ENCODE measurements at places on chromosomes 12 and 14. TPM values are rescaled to one million over a fixed set of nuclear protein-coding genes. Genes with fewer than 3 reads are reported as not detected.

Gene GZMH
- 236 TPM for total RNA-seq

Gene SSPN
- 0.95 TPM for total RNA-seq

GRCh38 chr12:56839915-56840325 lies 76.8 kb downstream of the HSD17B6 start:
- DNase-seq = peak; percentile 40

Gene CCDC38
- total RNA-seq = 1.2 TPM

GRCh38 chr14:89276424-89276975 lies 140.5 kb downstream of the FOXN3 start:
- DNase-seq = peak; percentile 69

Gene STON2
- 1.7 TPM for total RNA-seq

DNA sequence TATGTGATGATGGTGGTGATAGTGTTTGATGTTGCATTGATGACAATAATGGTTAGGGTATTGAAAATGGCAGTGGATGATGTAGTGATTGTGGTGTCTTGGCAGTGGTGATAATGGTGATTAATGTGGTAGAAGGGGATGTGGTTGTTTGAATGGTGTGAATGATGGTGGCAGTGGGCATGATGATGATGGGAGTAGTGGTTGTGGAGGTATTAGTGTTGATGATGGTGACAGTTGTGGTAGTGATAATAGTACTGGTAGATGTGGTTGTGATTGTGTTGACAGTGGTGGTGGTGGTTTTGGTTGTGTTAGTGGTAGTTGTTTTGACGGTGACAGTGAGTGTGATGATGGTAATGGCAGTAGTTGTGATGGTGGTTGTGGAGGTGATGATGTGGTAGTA lies 1049.0 kb downstream of the VRK1 start:
- peak; percentile 14 for DNase-seq

Gene BDKRB2
- not detected for total RNA-seq

GRCh38 chr12:42735861-42736361 lies 146.4 kb upstream of the PRICKLE1 start:
- no peak for DNase-seq

Gene MYF5
- not detected for total RNA-seq

DNA sequence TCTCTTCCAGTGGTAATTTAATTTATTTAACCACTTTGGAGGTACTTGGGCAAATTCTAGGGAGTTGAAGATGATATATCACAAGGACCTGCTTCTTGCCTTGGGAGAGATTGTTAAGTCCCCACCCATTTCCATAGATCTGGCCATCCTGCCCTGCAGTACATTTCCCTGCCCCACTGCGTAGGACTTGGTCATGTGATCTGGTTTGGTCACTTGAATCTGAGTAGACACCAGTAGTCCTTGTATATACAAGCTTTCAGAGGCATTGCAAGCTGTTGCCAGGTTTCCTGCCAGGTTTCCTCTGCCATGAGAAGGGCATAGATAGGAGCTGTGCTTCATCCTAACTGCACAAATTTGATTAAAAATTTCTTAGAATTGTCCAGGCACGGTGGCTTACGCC lies 200.0 kb downstream of the ADAMTS20 start:
- DNase-seq = no peak

DNA sequence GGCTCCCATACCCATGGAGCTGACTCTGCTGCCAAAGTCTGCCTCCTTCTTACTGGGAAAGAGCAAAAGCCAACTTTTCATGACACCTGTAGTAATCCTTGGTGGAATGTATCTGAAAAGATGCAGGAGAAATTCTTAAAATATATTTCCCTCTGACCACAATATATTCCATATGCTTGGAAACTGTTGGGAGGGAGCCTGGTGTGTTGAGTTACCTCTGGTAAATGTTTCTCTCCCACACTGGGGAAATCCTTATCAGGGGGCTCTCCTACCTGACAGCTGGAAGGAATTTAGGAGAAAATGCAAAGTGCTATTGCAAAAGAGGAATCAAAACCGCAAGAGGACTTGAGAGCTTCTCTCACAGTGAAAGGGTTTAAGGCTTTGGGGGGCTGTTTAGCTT lies 139.4 kb downstream of the TBX5 start:
- DNase-seq = no peak

GRCh38 chr12:100499416-100499815 lies 25.8 kb downstream of the NR1H4 start:
- DNase-seq = no peak

Gene MYO1H
- total RNA-seq = not detected

GRCh38 chr14:21714318-21714929 lies 40.8 kb upstream of the OR4E1 start:
- DNase-seq = no peak

- DNase-seq = no peak
Measured at GRCh38 chr12:40681148-40681547, 11.1 kb upstream of the CNTN1 start.

GRCh38 chr12:52920937-52921336 lies 16.1 kb upstream of the KRT8 start:
- DNase-seq = no peak

GRCh38 chr12:90712671-90713070 lies 242.3 kb downstream of the CCER1 start:
- DNase-seq = no peak

Gene HAL
- 1.2 TPM for total RNA-seq

GRCh38 chr14:103091041-103091882 lies 3.3 kb upstream of the EXOC3L4 start:
- peak; percentile 87 for DNase-seq

- DNase-seq = no peak
Measured at GRCh38 chr14:56235388-56235787, 117.2 kb downstream of the PELI2 start.

- DNase-seq = peak; percentile 45
Measured at GRCh38 chr14:104827177-104828055, 26.5 kb downstream of the ZBTB42 start.

- no peak for DNase-seq
Measured at GRCh38 chr14:33587791-33588190, 363.1 kb downstream of the EGLN3 start.

DNA sequence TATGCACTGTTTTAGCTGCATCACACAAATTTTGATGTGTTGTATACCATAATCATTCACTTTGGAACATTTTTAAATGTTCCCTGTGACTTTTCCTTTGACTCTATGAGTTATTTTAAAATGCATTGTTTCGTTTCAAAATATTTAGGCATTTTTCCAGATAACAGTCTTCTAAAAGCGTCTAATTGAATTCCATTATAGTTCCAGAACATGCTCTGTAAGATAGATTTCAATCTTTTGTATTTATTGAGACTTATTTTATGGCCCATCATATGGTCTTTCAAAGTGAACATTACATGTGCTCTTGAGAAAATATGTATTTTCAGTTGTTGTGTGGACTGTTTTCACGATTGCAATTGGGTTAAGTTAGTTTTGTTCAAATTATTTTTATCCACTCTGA lies 98.7 kb upstream of the ARHGAP5 start:
- DNase-seq = no peak

Gene GPRC5D
- 5.5 TPM for total RNA-seq

DNA sequence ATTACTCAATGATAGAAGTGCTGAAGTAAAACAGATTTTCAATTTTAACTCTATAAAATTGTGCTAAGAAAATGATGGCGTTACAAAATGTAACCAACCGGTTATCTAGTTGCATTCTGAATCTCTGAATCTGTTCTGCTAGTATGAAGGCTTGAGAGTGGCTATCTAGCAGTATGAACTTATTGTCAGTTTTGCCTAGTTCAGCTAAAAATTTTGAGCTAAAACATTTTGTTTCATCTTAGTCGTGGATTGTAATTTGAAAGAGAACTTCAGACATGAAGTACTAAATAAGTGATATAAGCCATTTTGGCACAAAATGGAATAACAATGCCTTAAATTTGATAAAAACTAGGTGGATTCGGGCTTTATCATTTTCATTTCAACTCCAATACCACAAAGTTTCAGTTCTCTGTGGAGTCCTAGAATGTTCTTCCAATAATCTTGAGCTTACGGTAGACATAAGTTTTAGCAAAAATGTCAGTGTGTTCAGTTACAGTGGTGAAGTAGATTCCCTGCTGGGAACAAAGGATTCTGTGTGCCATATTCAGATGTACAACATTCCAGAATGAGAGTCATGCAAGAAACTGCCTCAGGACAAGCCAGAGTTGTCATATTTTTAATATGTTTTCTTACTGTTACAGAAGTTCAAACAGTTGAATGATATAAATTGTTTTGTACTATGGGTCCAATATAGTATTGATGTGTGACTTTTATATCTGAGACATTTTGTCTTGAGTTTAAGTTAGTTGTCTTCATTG lies 28.1 kb downstream of the ATP6V1D start:
- no peak for DNase-seq

DNA sequence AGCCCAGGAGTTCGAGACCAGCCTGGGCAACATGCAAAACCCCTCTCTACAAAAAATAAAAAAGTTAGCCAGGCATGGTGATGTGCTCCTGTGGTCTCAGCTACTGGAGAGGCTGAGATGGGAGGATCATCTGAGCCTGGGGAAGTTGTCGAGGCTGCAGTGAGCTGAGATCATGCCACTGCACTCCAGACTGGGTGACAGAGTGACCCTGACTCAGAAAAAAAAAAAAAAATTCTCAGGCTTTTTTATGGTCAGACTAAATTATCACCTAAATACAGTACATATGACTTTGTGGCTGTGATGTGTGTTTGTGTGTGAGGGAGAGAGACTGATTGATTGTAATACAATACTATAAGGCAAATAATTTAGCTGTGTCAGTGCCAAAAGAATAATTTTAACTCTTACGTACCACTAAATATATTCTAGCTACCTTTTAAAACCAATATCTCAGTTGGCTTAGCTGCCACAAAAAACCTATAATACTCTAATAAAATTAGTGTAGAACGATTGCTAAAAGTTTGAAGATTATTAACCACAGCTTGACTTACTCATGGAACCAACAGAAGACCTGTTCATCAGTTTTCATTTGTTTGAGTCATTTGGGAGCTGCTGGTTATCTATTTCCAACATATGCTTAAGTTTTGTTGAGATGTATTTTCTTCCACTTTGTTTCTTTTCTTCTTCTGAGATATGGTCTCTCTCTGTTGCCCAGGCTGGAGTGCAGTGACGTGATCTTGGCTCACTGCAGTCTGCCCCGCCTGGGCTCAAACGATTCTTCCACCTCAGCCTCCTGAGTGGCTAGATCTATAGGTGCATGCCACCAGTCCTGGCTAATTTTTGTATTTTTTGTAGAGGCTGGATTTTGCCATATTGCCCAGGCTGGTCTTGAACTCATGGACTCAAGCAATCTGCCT lies 58.0 kb downstream of the DIP2B start:
- DNase-seq = no peak

GRCh38 chr14:79581912-79582576 lies 629.3 kb downstream of the DIO2 start:
- DNase-seq = no peak

Gene IL31
- not detected for total RNA-seq

DNA sequence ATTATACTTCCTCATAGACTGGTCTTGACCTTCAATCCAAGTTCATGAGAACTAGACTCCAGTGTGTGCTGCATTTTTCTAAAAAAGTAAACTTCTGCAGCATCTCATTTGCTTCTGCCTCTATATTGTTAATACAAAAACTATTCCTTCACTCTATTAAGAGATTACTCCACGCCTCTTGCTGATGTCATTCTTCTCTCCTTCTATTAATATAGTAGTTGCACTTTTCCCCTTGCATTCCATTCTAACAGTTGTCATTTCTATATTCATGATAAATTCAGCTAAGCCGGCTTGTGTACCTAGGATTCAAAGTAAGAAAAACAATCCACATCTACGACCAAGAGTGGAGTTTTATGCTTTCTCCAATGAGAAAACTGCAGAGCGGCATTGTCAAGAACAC lies 480.4 kb upstream of the NOVA1 start:
- no peak for DNase-seq

Gene KLRF1
- 392 TPM for total RNA-seq

GRCh38 chr14:104239861-104240301 lies 101.5 kb downstream of the KIF26A start:
- peak; percentile 11 for DNase-seq

DNA sequence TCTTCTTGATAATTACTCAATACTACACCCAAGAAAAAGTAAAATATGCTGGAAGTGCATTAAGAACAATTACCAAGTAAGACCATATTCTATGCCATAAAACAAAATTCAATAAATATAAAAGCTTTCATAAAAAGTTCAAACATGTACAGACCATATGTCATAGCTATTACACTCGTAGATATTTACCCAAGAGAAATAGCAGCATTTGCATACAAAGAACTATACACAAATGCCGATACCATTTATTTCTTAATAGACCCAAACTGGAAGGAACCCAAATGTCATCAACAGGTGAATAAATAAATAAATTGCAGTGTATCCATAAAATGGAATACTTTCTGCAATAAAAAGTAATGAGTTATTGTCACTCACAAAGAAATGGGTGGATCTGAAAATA lies 78.3 kb upstream of the SLC16A7 start:
- DNase-seq = no peak

GRCh38 chr12:91594715-91595114 lies 412.1 kb upstream of the DCN start:
- no peak for DNase-seq

DNA sequence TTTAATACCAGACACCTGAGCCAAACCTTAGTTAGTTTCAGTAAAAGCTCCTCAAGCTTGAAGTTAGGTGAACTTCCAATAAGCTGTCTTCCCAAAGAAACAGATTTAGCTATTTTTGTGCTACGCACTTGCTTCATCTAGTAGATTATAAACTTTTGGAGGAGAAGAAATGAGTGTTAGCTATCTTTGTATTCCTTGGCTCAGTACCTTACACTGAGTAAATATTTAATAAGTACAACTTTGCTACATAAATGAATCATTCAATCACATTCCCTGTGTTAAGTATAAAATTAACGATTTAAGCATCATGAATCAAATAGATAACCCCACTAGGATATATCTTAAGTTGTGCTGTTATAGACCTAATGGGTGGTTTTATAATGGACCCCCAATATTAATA lies 307.0 kb downstream of the PCNX1 start:
- DNase-seq = no peak

- no peak for DNase-seq
Measured at GRCh38 chr14:54642801-54643695, 76.1 kb downstream of the SAMD4A start.

- no peak for DNase-seq
Measured at GRCh38 chr12:113766879-113767878, 198.9 kb downstream of the RBM19 start.

- no peak for DNase-seq
Measured at GRCh38 chr14:54040846-54041245, 84.2 kb upstream of the BMP4 start.

DNA sequence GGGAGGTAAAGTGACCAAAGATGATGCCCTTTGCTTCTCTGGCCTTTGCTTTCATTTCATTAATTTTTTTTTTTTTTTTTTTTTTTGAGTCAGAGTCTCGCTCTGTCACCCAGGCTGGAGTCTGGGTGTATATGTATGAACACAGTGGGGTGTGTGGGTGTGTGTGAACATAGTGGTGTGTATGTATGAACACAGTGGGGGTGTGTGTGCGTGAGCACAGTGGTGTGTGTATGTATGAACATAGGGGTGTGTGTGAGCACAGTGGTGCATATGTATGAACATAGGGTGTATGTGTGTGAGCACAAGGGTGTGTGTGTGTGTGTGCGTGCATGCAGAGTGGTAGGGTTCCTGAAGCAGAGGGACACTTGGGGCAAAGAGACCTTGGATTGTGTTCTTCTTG lies 9.6 kb downstream of the KLC1 start:
- DNase-seq = no peak

Gene LRRC43
- 8.5 TPM for total RNA-seq
